Astrocyte of the hippocampus (primary cell): ENCODE measurements at places on chromosomes 16 and 17.

DNA sequence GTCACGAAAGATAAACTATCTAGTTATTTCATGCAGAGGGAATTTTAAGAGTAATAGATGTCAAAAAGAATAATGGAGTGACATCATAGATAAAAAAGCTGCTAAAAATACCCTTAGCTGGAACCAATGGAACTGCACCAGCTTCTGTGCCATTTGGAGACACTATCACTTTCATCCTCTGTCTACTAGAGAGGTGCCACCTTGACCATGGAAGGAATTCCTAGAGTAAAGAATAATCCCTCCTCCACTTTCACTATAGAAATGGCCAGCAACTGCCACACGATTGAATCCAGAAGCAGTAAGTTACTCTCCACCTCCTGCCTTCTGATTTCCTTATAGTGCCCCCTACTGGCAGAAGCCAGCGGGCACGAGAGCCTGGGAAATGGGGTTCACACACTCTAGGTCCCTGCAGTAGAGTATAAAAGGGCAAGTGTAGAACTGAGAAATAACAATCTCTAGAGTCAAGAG lies 2.8 kb upstream of the ALDH3A2 start:
- DNase-seq, result no peak

DNA sequence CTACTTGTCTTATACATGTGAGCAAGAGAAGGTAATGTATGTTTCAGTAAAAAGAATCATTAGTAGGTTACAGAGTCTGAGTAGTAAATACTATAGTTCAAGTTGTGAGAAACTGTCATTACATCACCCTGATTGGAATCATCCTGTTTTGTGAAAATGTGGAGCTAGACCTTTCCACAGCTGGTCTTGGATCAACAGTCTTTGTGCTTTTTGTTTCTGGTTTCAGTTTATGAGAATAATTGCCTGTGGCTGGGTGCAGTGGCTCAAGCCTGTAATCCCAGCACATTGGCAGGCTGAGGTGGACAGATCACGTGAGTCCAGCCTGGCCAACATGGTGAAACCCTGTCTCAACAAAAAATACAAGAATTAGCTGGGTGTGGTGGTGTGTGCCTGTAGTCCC lies 19.7 kb upstream of the SHISA9 start:
- no peak for DNase-seq

GRCh38 chr17:57485566-57485865 lies 229.2 kb downstream of the MSI2 start:
- no peak for DNase-seq

- DNase-seq, result no peak
Measured at GRCh38 chr16:50399411-50399810, 30.6 kb upstream of the BRD7 start.

DNA sequence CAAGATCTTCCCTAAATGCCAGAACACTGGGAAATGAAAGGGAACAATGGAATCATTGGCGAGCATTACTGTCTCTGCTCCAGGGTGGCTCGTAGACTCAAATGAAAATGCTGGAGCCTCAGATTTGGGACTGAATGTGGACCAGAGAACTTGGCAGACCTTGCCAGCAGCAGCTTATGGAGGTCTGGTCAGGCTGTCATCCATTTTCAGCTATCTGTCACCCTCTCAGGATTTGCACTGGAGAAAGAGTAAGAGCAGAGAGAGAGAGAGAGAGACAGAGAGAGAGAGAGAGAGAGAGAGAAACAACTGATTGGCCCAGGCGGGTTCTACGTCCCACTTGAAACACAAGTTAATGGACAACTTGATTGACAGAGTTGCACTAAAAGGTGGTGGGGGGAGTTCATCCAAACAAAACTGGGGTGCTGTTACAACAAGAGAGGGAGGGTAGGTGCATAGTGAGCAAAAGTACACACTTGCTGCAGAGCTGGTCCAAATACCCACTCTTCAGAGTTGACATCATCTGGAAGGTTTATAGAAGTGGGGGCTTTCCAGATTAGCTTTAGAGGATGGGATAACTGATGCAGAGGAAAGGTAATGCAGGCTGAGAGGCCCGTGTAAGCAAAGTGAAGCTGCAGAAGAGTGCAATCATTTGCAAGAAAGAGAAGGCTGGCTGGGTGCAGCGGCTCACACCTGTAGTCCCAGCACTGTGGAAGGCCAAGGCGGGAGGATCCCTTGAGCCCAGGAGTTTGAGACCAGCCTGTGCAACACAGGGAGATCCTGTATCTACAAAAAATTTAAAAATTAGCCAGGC lies 16.5 kb upstream of the NSMCE1 start:
- no peak for DNase-seq

GRCh38 chr17:57994436-57994835 lies 6.4 kb upstream of the VEZF1 start:
- no peak for DNase-seq

GRCh38 chr17:2978991-2979390 lies 84.4 kb downstream of the OR1D5 start:
- DNase-seq, result no peak

DNA sequence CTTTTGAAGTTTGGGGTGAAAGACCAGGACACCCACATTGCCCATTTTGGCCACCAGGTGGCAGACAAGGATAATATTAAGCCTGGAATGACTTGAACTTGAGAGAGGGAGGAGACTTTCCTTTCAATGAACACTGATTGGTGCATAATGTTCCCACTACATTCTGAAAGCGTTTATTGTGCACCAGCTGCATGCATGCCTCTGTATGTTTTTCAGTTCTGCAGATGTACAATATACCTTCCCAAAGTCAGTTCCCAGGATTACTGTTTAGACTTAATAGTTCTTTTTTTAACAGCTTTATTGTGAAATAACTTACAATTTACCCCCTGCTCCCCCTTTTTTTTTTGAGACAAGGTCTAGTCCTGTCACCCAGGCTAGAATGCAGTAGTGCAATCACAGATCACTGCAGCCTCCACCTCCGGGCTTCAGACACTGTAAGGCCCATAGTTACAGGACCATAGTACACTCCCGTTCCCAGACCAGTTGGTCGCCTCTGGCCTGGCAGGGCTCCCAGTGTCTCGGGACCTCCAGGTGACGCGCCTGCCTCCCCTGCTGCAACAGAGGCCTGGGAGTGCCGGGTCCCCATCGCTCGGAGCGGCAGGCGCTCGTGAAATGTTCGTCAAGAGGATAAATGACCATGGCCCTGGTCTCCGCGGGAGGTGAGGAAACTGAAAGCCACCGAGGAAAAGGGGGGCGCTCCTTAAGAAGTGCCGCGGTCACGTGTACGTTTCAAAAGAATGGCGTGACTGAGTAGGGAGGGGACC lies 12.2 kb downstream of the CES2 start:
- peak; percentile 88 for DNase-seq

GRCh38 chr17:11026903-11027302 lies 189.0 kb upstream of the PIRT start:
- DNase-seq, result no peak

DNA sequence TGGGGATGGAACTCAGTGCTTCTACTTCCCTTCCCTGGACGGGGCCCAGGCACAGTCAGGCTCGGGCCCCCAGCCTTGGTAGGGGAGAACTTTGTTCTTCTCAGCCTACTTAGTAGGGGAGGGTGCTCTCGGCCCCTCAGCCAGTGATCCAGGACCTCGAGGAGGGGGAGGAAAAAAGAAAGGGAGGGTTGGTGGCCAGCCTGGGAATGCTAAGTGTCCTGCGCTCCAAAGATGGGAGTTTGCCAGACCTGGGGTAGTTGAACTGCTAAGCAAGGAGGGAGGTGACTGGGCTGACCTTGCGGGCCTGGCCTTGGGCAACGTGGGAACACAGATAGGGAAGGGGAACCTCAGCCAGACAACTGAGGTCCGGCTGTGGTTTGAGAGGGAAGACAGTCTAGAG lies 12.2 kb downstream of the ADGRG1 start:
- DNase-seq, result no peak

DNA sequence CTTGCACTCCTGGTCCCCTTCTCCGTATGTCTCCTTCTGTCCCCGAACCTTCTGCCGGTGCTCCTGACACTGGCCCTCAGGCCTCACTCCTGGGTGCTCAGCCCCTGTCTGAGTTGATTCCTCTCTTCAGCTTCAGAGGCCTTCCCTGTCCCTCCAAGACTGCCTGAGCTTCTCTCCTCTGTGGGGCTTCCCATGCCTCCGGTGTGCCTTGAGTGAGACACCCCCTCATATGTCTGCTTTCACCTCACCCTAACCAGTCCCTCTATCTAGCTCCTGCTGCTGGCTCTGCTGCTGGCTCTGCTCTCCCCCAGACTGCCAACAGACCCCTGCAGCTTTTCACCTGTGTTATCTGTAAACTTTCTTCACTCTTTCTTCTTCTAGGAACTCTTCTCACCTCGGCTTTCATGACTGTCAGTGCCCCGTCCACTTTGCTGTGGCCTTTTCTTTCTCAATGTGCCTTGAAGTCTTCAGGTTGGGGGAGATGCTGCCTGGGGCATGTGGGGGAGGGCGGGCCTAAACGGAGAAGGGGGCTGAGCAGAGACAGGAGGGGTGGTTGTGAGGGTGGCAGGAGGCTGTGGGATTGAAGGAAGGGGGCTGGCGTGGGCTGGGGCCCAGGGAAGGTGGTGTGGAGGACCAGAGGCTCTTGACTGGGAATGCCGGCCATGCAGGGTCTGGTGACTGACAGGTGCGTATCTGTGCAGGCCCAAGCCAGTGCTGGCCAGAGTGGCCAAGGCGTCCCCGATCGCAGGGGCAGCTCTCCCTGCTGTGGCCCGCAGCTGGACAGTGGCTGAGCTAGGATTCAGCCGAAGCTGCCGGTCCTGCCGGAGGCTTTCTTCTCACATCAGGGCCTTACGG lies 81.3 kb downstream of the METRNL start:
- DNase-seq, result no peak

DNA sequence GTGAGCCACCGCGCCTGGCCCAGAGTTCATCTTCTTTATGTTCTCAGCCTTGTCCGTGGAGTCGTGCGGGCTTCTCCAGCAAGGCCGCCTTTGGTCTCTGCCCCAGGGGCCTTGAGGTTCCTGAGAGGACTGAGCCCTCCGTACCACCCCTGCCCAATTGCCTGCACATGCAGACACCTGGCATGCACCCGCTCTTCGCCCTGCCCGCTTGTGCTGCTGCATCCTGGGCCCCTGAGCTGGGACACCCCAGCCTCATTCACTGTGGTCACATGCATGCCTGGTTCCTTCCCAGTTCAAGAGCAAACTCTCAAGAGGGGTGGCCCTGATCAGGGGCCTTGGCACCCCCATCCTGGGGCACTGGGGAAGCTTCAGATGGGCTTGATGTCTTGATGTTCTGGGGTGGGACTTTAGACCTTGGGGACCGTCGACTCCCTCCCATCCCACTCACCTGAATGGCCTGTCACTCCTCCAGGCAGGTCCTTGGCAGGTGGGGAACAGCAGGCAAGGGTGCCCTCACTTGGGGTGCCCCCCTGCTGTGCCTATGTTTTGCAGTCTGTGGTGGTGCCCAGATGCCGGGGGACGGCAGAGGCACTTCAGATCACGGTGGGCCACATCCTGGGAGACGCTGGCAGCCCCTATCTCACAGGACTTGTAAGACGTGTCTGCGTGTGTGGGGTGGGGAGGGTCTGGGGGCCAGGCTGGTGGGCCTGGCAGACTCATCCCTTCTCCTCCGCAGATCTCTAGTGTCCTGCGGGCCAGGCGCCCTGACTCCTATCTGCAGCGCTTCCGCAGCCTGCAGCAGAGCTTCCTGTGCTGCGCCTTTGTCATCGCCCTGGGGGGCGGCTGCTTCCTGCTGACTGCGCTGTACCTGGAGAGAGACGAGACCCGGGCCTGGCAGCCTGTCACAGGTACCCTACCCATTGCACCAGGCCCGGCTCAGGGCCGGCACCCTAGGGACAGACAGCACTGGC lies 12.7 kb upstream of the SPNS2 start:
- no peak for DNase-seq

DNA sequence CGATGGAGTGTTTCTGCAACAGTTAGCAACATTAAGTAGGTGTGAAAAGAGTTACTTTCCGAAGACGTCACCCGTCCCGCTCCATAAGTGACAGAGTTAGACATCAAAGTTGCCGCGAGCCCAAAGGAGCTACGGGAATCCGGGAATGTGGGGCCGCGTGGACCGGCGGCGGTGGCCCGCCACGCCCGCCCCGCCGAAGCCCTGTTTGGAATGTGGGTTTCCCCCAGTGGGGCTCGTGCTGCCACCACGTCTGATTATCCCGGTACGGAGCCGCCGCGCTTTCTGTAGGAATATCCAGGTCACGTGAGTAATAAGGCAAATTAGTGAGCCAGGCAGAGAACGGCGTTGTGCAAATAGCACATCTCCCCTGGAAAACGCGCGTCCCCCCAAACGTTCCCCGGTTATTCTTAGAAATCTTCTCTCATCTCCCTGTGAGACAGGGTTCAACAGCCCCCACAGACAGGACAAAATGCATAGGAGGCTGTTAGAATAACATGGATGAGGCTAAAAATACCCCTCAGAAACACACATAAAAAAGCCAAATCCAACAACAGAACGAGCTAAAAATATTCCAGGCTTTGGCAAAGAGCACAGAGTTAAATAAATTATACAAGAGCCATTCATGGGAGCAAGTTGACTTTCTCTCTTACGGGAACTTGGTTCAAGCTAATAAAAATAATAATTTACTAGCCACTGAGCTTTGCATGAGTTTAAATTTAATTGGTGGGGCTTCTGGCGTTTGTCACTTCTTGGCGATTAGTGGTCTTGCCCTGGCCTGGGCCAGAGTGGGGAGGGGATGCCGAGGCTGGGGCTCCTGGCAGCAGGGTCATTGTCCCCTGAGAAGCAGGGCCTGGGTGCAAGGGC lies 8.6 kb downstream of the BAHCC1 start:
- peak; percentile 58 for DNase-seq

DNA sequence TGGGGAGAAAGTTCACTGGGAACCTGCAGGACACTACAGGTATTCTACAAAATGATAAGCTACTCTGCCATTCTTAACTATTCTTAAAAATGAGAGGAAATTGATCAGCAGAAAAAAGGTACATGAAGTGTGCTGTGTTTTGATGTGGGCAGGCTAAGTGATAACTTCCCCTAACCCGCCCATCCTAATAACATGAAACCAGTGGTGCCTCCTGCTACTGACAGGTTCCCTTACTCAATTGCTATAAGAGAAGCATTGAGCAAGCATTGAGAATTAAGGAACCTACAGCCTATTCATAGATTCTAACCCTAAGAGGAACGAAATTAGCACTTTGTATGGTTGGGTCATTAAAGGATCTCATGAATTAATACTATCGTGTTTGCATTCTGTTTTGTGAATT lies 18.9 kb downstream of the XYLT1 start:
- DNase-seq, result no peak

DNA sequence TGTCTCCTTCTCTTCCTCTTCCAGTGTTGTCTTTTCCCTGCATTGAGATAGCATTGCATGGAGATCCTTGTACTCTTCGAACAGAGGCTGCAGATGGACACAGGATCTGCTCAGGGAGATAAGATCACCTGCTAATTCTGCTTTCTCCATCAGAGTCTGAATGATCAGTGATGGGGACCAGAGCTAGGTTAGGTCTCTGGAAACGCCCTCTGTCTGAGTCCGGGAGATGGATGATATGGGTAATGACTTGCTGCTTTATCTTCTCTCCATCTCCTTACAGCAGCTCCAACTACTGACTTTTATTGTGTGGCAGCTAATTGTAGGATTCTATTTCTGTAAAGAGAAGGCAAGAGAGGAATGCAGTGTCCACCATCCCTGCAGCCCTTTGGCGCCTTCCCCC lies 435.6 kb downstream of the WWOX start:
- DNase-seq, result no peak

GRCh38 chr17:12547831-12548230 lies 117.9 kb upstream of the MYOCD start:
- DNase-seq, result no peak
